T-helper 17 cell (primary cell): ENCODE measurements at places on chromosomes 11 and 22. TPM values are rescaled to one million over a fixed set of nuclear protein-coding genes. Genes with fewer than 3 reads are reported as not detected.

DNA sequence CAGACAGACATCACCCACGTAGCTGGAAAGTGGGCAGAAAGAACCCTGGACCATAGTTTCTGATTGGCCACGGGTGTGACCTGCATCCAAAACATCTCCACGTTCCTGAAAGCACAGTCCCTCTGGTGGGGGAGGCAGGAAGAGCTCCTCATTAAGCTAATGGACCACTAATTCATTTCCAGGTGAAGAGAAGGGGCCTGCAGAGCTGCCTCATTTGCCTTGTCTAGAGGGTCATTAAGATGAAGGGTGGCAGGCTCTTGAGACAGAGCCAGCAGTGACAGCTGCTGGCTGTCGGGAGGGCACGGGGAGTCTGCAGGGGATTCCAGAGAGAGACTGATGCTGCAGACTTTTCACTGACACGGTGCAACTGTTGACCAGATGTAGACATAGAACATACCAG, 149.6 kb upstream of the OPCML start:
- H3K4me3 ChIP-seq, result no peak overlapping the region
- H3K27me3 ChIP-seq, result peaks cover 38% of the 10 kb centered on the region
- no peak overlapping the region for H3K27ac ChIP-seq
- no peaks in the 10 kb centered on the region for H3K36me3 ChIP-seq
- no peaks in the 10 kb centered on the region for H3K4me1 ChIP-seq
- no peak for DNase-seq

DNA sequence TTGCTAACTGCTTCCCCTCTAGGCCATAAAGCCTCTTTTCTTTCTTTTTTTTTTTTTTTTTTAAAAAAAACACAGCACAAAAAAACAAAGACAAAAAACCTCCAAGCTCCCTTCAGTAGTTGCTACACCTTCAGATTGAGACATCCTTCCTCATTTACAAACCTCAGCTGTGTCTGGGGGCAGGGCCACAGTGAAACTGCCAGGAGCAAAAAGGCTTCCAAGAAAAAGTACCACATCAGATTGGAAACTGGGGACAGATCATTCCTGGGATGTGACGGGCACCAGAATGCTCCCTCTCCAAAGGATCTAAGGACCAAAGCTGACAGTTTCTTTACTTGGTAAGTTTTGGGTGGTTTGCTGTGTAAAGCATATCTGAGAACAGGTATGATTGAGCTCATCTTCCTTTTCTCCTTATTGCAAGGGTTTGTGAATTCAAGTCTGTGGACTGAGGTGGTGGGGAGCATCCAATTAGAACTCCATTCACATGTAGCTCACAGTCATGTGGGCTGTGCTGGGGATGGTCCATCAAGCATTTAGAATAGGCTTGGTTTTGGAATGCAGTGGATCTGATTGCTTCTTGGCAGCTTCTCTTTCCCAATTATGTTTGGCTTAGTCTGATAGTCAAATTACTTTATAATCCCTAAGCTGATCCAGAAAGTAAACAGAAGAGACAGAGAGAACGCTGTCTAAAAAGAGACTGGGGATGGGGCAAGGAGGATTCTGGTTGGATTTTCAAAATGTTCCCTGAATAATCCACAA, 705 bp downstream of the BBOX1 start:
- no peaks in the 10 kb centered on the region for H3K27me3 ChIP-seq
- no peak for DNase-seq

- no peaks in the 10 kb centered on the region for H3K4me1 ChIP-seq
- H3K36me3 ChIP-seq, result no peaks in the 10 kb centered on the region
- H3K27ac ChIP-seq, result no peak overlapping the region
- peaks cover 4% of the 10 kb centered on the region for H3K27me3 ChIP-seq
- H3K4me3 ChIP-seq, result no peak overlapping the region
Observed at GRCh38 chr22:48004936-48005335, 1242.5 kb downstream of the TBC1D22A start.

DNA sequence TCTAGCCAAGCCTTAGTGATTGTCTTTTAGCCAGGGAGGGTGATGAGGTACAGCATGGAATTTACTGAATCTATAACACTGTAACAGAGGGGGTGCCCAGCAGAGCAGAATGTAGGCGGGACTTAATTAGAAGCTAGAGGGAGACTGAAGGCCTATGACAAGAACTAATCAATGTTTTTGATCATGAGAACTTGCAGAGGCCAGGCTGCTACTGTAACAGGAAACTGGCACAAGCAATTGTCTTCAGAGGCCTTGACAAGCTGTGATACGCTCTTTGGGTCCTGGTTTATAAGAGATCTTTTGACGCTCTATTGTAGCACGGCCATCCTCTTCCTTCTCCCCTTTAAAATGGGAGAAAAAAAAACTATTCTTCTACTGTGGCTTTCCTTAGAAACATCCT, 1297.3 kb downstream of the JRKL start:
- no peaks in the 10 kb centered on the region for H3K4me1 ChIP-seq
- no peak overlapping the region for H3K27ac ChIP-seq
- DNase-seq, result no peak
- no peak overlapping the region for H3K4me3 ChIP-seq
- no peaks in the 10 kb centered on the region for H3K27me3 ChIP-seq
- no peaks in the 10 kb centered on the region for H3K36me3 ChIP-seq

DNA sequence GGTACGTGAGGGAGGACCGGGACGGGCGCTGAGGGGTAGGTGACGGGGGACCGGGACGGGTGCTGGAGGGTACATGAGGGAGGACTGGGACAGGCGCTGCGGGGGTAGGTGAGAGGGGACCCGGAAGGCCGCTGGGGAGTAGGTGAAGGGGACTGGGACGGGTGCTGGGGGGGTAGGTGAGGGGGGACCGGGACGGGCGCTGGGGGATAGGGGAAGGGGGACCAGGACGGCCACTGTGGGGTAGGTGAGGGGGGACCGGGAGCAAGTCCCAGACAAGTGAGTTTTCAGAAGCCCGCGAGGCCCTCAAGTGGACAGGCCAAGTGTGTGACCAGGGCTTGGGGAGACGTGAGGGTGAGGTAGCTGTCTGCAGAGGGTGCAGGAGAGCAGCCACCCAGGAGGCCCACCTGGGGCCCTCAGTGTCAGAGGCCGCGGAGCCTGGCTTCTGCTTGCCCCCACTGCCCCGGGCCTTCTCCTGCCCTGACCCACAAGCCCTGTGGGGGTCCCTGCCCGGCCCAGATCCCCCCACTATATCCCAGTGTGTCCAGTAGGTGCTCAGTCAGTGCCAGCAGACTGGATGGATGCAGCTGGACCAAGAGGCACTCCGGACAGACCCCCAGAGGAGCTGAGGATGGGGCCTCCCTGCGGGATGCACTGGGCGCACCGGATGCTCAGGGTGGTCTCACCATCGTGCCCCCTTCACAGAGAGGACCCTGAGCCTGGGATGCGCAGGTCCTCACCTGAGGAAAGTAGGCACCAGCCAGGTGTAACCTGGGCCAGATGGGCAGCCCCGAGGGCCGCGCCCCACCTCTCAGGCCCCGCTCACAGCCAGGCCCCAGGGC, 44.2 kb upstream of the TH start:
- no peak for DNase-seq
- peaks cover 7% of the 10 kb centered on the region for H3K27me3 ChIP-seq
- peaks cover 17% of the 10 kb centered on the region for H3K4me1 ChIP-seq
- H3K27ac ChIP-seq, result no peak overlapping the region
- peak overlapping the region; percentile 52 for H3K4me3 ChIP-seq

The CFAP300 gene
- not detected for total RNA-seq

The NXPE4 gene
- not detected for total RNA-seq

GRCh38 chr11:46280706-46281105, 3.2 kb downstream of the CREB3L1 start:
- H3K27me3 ChIP-seq, result peaks cover 60% of the 10 kb centered on the region
- no peak overlapping the region for H3K4me3 ChIP-seq
- H3K4me1 ChIP-seq, result peaks cover 8% of the 10 kb centered on the region
- no peak for DNase-seq

- peaks cover 49% of the 10 kb centered on the region for H3K27me3 ChIP-seq
- no peaks in the 10 kb centered on the region for H3K4me1 ChIP-seq
- no peak for DNase-seq
- H3K36me3 ChIP-seq, result no peaks in the 10 kb centered on the region
- no peak overlapping the region for H3K4me3 ChIP-seq
- no peak overlapping the region for H3K27ac ChIP-seq
Observed at GRCh38 chr11:119993722-119994121, 144.2 kb downstream of the TRIM29 start.

DNA sequence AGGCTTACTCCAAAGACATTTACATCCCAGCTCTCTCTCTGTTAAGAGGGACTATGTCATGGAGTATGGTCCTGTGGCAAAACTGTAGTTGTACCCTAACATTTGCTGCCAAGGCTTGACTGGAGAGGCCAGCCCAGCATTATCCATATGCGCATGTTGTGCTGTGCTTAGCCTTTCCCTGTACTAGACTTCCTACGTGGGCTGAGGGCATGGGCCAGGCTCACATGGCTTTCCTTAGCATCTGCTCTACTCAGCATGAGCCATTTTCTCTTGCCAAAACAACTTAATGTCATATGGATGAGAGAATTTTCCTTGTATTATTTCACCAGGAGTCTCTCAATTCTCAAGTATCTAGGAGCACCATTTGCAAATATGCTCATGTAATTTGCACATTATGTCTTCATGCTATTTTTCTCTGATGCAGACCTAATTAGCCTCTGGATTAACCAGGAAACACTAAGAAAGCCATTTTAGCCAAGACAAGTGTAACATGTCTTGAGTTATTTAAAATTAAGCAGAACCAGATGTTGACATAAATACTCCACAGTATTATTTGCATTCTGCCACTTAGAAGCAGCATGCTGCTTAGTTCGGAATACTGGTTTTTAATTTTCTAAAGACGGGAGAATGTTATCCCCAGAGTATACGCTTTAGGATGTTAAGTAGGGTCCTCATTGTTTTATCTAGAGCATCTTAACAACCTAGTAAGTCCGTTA, 71.7 kb upstream of the FAR1 start:
- no peak for DNase-seq
- H3K4me3 ChIP-seq, result no peak overlapping the region
- H3K36me3 ChIP-seq, result no peaks in the 10 kb centered on the region

The SLC6A5 gene
- total RNA-seq, result not detected

The NOX4 gene
- total RNA-seq, result not detected

The KCNQ1 gene
- 18.6 TPM for total RNA-seq

The SLC17A6 gene
- not detected for total RNA-seq

The CASP5 gene
- not detected for total RNA-seq

DNA sequence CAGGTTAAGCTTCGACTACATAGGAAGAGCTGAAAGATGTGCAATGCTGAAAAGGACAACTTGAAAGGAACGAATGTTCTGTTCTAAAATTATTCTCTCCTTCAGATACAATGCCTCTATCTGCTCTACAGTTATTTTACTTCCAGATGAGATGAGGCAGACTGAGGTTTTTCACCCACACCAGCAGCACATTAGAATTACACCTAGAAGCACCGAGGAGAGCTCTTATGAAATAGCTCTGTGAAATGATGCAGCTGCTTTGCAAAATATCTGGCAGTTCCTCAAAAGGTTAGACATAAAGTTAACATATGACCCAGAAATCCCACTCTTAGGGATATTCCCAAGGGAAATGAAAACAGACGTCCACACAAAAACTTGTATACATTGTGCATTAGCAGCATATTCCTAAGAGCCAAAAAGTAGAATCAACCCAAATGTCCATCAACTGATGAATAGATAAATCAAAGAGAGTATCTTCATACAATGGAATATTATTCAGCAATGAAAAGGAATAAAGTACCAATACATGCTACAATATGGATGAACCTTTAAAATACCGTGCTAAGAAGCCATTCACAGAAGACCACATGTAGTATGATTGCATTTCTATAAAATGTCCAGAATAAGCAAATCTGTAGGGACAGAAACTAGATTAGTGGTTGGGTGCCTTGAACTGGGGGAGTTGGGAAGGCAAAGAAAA, 34.5 kb downstream of the WT1 start:
- H3K36me3 ChIP-seq, result peaks cover under 1% of the 10 kb centered on the region
- H3K27ac ChIP-seq, result no peak overlapping the region
- no peak for DNase-seq
- no peak overlapping the region for H3K4me3 ChIP-seq
- H3K4me1 ChIP-seq, result no peaks in the 10 kb centered on the region
- H3K27me3 ChIP-seq, result peaks cover 54% of the 10 kb centered on the region

DNA sequence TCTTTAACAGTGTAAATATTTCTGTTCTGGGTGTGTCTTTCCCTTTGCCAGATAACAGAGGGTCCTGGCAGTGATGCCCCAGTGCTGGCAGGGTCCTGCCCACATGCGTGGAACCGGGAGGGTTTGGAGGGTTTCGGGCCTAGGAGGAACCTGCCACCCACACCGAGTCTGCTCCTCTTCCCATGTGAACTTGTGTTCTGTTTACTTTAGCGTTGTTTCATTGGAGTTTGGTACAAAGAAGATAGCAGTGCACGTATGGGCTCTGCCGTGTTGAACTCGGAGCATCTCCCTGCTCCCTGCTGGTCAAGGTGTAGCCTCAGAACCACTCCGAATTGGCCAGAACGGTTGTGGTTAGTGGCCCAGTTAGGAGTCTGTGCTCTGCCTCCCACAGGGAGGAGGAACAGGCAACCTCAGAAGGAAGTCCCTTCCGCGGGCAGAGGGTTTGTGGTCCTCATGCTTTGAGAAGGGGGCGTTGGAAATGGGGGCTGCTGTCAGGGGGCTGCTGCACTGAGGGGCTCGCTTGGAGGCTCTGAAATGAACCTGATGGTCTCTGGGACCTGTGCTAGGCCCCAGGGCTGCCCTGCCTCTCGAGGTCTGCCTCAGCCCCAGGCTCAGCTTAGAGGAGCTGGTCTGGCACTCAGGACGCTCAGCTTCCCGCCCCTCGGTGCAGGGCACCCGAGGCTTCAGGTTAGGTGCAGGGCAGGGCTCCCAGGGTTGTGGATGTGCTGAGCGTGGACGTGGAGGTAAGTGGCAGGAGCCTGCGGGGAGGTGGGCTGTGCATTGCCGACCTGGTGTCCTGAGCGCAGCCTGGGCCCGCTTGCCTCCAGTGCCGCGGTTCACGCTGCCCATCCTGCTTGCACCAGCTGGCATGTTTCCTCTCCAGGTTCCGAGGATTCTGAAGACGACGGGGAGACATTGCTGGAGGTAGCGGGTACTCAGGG, 10.4 kb downstream of the PHRF1 start:
- no peak overlapping the region for H3K4me3 ChIP-seq
- DNase-seq, result no peak
- peak overlapping the region; percentile 94 for H3K27ac ChIP-seq
- H3K4me1 ChIP-seq, result peaks cover 22% of the 10 kb centered on the region
- H3K27me3 ChIP-seq, result no peaks in the 10 kb centered on the region

GRCh38 chr11:67492801-67493547, 10.1 kb downstream of the AIP start:
- no peak overlapping the region for H3K4me3 ChIP-seq
- no peaks in the 10 kb centered on the region for H3K27me3 ChIP-seq
- peaks cover 21% of the 10 kb centered on the region for H3K4me1 ChIP-seq
- H3K36me3 ChIP-seq, result peaks cover under 1% of the 10 kb centered on the region
